Activated naive CD4-positive, alpha-beta T cell treated with anti-CD3 and anti-CD28 coated beads, Interleukin-2, amount 50 U/mL, for 72 hours (primary cell): ENCODE measurements at places on chromosomes 16 and 17. TPM values are rescaled to one million over a fixed set of nuclear protein-coding genes. Genes with fewer than 3 reads are reported as not detected.

Gene NOG
- total RNA-seq, result 15.7 TPM

Gene CRHR1
- 0.32 TPM for total RNA-seq

Gene CLEC3A
- total RNA-seq, result not detected

Gene CETP
- total RNA-seq, result not detected

Gene CD300A
- total RNA-seq, result 0.46 TPM

Gene FAM20A
- total RNA-seq, result not detected

Gene SLC5A11
- total RNA-seq, result not detected

Gene RPRML
- total RNA-seq, result not detected

Gene SLC13A5
- not detected for total RNA-seq

Gene PLXDC1
- 1.5 TPM for total RNA-seq

Gene MEIOC
- total RNA-seq, result 0.96 TPM

Gene MYH1
- total RNA-seq, result not detected

Gene MT1F
- total RNA-seq, result 7.5 TPM

Gene DHRS7C
- not detected for total RNA-seq

Gene TRAPPC1
- 195 TPM for total RNA-seq

Gene MEFV
- not detected for total RNA-seq

Gene NPIPB6
- total RNA-seq, result 5.2 TPM

Gene DDX52
- 45.2 TPM for total RNA-seq

Gene MMP25
- total RNA-seq, result 2.0 TPM

Gene CHST5
- total RNA-seq, result 0.10 TPM

Gene MYCBPAP
- total RNA-seq, result 1.6 TPM

Gene HOXB6
- total RNA-seq, result 0.16 TPM

Gene SLC22A31
- total RNA-seq, result 1.6 TPM

Gene ERCC4
- total RNA-seq, result 13.1 TPM

Gene TOM1L2
- 19.8 TPM for total RNA-seq

Gene NKD1
- total RNA-seq, result 2.1 TPM

Gene OR2C1
- total RNA-seq, result not detected

Gene KRTAP4-5
- not detected for total RNA-seq

Gene MPP3
- 0.99 TPM for total RNA-seq

Gene EMC6
- 49.8 TPM for total RNA-seq

Gene TMIGD1
- not detected for total RNA-seq

Gene CSH2
- 2.4 TPM for total RNA-seq

Gene FMNL1
- total RNA-seq, result 735 TPM

Gene CDT1
- 240 TPM for total RNA-seq

Gene MPP2
- 4.6 TPM for total RNA-seq
